ENCODE measurements at places on chromosomes 4 and X.
A peak's percentile ranks its signal among the peaks of the same experiment; 100 is the strongest.

DNA sequence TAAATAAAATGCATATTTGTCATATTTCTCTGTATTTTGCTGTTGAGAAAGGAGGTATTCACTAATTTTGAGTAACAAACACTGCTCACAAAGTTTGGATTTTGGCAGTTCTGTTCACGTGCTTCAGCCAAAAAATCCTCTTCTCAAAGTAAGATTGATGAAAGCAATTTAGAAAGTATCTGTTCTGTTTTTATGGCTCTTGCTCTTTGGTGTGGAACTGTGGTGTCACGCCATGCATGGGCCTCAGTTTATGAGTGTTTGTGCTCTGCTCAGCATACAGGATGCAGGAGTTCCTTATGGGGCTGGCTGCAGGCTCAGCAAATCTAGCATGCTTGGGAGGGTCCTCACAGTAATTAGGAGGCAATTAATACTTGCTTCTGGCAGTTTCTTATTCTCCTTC, 3.3 kb downstream of the HTT start:
- no peak for DNase-seq

GRCh38 chr4:138190452-138190858, 51.7 kb downstream of the SLC7A11 start:
- DNase-seq, result no peak

- no peak for DNase-seq
Measured at GRCh38 chr4:121455285-121455684, 74.5 kb upstream of the QRFPR start.

DNA sequence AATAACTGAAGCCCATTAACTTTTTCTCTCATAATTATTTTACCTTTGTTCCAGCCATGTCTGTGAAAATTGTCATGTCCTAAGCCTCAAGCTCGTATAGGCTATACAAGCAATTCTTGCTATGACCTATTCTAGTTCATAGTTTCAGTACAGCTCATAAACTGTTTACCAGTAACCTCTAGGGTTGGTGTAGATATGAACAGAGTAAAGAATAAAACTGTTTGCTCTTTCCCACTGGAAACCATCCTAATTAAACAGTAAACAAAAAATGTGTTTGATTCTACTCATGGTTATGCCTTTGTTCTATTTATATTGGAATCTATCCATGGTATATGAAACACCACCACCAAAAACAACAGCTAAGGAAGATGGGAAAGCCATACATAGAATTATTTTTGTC, 1444.0 kb upstream of the PCDH7 start:
- no peak for DNase-seq

DNA sequence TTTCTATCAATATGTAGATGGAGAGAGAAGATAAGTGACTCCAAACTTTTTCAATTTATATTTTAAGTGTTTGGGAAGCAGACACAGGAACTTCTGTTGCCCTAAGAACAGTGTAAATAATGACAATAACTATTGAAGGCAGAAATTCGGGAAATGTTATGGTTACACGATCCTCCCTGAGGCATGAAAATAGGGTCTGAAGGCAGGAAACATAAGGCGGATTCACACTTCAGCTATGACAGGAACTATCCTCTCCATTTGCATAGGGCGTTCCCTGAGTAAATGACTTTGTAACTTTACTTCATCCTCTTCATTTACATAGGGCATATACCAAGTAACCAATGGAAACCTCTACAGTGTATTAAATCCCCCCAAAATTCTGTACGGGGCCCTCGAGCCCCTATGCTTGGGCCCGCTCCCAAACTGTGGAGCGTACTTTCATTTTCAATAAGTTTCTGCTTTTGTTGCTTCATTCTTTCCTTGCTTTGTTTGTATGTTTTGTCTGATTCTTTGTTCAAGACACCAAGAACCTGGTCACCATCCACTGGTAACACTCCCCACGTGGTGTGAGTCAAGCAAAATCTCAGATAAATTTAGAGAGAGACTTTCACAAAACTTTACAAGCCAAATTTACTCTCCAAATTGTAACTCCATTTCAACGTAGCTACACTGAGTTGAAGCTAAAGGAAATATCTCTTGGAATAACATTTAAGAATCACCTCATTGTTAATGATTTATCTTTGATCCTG, 2504.3 kb downstream of the ARAP2 start:
- no peak for DNase-seq

GRCh38 chr4:123319639-123320038, 77.0 kb upstream of the SPRY1 start:
- DNase-seq, result no peak

GRCh38 chr4:181293541-181293940, 949.7 kb upstream of the TENM3 start:
- no peak for DNase-seq

GRCh38 chrX:49040376-49040955, 2.7 kb downstream of the TFE3 start:
- DNase-seq, result no peak

GRCh38 chrX:16207634-16208033, 40.4 kb downstream of the MAGEB17 start:
- DNase-seq, result no peak

DNA sequence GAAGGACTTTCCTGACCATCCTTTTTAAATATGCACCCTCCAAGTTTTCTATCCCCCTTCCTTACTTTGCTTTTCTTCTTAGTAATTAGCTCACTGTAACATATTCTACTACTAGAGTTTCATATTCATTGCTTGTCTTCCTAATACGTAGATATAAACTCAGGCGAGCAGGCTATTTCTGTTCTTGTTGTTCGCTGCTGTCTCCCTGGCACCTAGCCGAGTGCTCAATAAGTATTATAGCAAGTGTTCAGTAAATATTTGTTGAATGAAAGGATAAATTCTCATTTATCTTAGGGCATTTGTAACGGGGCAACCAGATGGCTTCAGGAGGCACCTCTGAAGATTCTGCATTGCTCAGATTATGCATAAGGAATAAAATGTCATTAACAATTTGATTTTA, 6.8 kb upstream of the RHOH start:
- DNase-seq, result no peak

DNA sequence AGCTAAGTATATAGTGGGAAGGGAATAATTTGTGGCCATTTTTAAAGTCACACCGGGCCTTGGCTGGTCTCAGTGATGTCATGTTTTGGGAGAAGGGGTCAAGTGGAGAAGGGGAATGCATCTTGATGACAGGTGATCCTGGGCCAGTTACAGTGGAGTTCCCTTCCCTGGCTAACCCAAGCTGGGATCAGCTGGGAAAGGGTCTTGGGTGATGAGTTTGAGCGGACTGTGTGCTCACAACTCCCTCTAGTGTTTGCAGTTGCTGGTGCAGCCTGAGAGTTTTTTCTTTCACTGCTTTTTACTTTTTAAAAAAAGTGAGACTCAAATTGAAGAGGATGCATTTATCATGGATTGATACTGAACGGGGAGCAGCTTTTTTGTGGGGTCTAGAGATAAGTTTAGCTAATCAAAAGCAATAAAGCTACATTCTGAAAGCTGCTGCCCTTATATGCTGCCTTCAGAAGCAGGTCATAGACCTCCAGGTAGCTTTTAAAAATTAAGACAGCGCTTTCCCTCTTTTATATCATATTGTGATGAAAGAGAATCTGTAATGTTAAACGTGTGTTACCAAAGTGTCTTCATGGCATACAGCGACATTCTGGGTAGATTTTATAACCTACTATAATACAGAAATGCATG, 164.7 kb downstream of the DCLK2 start:
- DNase-seq, result no peak

DNA sequence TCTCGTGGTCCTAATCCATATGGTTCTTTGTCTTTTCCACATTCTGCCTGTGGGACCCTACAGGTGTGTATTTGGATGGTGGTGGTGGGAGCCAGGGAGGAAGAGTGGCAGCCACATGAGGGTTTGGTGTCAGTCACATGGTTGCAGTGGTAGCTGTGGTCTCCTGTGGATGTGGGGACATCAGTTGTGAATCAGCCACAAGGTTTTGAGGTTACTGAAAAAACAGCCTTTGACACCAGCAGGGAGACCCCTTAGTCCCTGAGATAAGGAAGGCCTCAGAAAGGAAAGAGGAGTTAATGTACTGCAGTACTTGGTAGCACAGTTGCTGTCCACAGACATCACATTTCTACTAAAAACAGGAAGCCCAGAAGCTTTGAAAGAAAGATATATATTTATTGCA, 15.8 kb upstream of the GAGE10 start:
- DNase-seq, result no peak

GRCh38 chrX:45050558-45050957, 150.1 kb downstream of the DIPK2B start:
- DNase-seq, result no peak

DNA sequence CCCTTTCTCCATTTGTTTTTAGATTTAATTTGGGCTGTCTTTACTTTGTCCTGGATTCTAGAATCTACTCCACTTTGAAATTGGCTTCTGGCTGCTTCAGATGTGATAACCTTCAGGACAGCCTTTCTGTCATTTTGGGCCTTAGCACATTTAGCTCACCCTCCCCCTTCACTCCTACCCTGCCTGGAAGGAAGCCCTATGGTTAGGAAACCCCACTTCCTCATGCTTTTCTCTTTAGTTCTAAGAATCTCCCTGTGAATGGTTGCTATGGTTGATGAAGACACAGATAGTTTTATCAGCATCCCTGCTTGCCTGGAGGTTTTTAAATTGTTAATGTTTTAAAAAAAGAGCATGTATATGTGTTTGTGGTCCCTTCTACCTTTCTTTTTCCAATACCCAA, 100.7 kb upstream of the PTPN13 start:
- no peak for DNase-seq

DNA sequence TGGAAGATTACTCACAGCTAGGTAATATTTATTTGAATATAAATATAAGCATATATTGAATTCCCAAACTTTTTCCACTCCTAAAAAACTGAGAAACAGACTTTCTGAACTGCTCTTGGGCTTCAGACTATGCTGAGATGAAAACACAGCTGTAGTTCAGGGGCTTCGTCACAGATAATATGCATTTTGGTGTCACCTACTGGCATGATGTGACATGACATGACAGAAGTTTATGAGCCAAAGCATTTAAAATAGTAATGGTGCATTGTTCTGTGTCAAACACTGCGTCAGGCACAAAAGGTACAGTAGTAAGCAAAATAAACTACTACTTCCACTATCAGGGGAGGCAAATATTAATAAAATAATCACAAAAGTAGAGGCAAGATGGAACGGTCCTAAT, 171.3 kb downstream of the BTC start:
- DNase-seq, result no peak

GRCh38 chr4:119068529-119068962, 67.1 kb upstream of the MYOZ2 start:
- no peak for DNase-seq

DNA sequence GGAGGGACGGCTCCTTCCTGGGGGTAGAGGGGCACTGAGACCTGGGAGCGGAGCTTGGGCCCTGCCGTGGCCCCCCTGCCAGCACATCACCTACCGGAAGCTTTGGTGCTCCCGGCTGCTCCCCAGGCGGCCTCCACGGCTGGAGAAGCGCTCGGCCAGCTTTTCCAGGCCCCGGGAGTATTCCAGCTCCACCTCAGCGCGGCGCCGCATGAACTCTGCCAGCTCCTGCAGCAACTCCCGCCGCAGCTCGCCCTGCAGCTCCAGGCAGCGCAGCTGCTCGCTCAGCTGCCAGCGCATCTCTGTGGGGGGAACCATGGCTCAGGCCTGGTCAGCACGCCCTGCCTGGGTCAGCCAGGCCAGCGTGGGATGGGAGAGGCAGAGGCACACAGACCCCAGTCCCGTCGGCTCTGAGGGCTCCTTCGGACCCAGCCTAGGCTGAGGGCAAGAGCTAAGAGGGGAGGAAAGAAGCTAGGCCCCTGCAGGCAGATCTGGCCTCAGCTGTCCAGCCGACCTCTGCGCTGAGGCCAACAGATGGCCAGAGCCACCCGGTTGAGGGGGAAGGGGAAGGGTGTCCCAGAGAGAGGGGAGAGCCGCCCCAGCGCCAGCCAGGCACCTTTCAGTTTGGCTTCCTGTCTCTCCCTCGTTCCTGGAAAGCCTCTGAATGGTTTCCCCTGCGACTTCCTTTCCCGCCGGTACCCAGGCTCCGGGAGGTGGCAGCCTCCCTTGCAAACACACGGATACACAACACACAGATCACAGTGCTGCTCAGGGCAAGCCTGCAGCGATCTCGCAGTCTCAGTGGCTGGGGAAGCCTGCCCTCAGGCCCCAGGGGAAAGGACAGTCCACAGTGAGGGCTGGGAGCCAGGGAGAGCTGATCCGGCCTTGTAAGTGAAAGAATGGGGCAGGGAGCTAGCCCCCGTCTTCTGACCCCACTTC, 4.3 kb downstream of the ARHGAP4 start:
- no peak for DNase-seq

DNA sequence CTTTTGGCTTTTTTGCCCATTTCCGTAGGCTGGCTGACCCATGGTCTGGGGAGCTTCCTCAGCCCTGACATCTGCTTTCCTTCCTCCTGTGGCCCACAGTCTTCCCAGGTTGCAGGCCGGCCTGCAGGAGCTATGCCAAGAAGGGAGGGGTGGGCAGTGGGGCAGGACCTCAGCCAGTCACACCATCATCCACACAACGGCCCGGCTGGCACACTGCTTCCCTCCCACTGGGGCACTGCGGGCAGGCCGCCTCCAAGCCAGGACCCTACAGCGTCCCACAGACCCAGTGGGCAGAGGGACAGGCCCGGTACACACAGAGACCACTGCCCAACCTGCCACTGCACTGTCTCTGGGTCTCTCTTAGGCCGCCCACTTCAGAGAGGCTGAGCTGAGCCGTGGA, 38.0 kb downstream of the CTBP1 start:
- no peak for DNase-seq

- no peak for DNase-seq
Measured at GRCh38 chr4:48047896-48048295, 31.3 kb downstream of the NIPAL1 start.

DNA sequence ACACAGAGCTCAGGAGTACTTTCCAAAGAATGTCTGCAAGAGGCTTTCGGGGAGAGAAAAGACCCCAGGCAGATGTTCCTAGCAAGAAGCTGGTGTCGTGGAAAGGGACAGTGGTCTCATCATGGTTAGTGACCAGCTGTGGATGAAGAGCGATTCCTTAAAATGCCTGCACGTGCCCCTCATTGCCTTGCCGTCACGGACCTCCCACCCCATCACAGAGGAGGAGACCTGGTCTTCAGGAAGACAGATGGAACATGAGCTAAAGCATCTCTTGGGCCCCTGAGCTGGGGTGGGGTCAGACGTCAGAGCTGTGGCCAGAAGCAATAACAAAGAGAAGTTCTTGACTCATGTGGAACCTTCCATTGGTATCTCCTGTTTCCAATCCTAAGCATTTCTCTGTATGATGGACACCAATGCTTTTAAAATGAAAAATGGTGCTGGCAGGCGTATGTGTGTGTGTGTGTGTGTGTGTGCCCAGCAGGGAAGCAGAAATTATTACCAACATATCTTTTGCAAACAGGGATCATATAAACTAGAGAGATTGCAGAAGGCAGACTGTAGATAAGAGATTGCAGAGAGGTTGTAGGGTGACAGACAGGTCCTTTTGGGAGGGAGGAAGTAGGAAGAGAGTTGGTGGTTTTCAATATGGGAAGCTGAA, 25.2 kb upstream of the ASMTL start:
- no peak for DNase-seq

DNA sequence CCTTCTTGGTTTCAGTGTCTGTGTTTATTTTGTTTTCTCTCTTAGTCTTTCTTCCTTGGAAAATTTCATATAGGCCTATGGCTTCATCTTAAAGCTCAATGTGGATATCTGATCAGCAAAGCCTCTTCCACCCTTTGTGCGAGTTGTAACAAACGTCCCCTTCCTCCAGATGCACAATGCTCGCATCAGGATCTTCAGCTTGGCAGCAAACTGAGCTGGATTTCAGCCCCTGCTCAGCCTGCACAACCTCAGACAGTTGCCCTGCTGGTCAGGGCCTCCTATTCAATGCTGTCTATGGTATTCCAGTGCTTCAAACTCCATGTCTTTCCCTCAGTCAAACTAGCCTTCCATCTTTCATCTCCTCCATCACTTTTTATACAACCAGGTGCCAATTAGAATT, 309.4 kb downstream of the ARHGAP24 start:
- DNase-seq, result no peak

GRCh38 chrX:154515966-154516655, at the start of gene FAM3A:
TSS of gene FAM3A (minus strand) at chrX:154516232. CDS start at chrX:154515772, 460 bp downstream.
- peak; percentile 91 for DNase-seq

All from activated gamma-delta T cell treated with Interleukin-2 at 50 U/mL for 16 hours (primary cell).